SK-N-SH treated with all-trans-retinoic acid at 6 μM for 48 hours (cell line): ENCODE measurements at places on chromosomes 16 and 17.

DNA sequence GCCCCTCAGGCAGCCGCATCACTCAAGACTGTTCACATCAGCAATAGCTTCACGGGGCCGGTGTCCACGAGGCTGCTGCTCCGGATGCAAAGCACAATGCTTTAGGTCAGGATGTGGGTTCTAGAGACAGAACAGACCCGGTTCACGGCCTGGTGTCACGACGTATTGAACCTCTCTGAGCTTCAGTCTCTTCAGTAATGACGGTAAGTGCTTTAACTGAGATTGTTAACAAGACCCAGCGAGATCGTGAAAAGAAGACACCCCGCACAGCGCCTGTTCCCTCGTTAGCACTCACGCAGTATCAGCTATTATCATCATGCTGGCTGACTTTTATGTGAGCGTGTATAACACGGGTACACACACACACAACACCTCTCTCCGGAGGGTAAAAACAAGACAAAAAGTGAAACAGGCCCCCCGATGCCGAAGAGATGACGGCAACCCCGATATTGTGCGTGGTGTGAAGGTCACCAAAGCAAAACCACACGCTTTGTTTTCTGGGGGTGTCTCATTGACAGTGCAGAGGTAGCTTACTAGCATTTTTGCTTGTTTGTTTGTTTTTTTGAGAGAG is 21.4 kb upstream of the ABR start:
- no peak for ATAC-seq

- ATAC-seq = peak; percentile 4
Measured at GRCh38 chr17:7403043-7403726, 712 bp downstream of the TMEM256 start.

GRCh38 chr17:39221572-39221971 is 4.2 kb downstream of the STAC2 start:
- no peak for ATAC-seq

- no peak for ATAC-seq
Measured at GRCh38 chr17:72394531-72394930, 273.7 kb downstream of the SOX9 start.

GRCh38 chr16:2214719-2214968 is at the start of gene PGP:
Gene PGP (minus strand): TSS chr16:2214840. CDS start chr16:2214777, 63 bp downstream.
- ATAC-seq = peak; percentile 78; the same call in 2 of the 3 replicates
